ENCODE measurements at places on chromosomes 2 and 18.

GRCh38 chr2:202643012-202643858 lies 8.5 kb downstream of the FAM117B start:
- no peak for DNase-seq

GRCh38 chr18:1047406-1047805 lies 142.7 kb downstream of the ADCYAP1 start:
- no peak for DNase-seq

DNA sequence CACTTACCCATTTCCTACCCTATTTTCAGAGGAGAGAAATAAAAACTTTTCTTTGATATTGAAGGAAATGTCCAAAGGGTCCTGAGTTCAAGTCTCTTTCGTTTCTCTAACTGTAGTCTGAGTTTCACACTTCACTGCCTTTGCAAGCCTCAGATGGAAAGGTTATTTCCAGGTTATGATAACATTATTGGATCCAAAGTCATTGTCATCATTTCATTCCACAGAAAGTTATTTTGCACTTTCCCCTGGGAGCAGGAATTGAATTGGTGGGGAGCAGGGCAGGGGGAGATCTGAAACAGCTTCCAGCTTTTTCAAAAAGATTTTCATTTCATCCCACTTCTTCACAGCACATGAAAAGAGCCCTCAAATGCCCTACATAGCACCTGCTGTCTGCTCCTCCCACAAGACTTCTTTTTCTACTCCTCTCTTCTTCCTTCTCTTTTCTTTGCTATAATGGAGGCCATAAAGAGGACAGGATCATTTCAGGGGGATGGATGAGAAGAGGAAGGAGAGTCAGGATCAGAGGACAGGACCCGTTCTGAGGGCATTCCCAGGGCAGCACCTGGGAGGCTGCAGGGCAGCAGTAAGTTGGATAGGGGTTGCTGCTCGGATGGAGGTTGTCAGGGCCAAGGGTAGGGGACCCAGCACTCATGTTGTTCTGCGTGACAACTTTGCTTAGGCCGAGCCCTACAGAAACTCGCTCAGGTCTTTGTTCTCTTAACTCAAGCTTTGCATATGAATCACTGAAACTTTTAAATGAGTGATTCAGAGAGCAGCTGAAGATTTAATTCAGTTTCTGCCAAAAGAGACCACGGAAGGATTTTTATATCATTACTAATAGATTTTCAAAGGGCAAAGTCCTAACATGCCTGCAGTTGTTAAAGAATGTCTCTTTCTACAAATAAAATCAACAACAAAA lies 11.4 kb upstream of the GALNT5 start:
- no peak for DNase-seq

GRCh38 chr2:217978536-217979150 lies 24.2 kb downstream of the TNS1 start:
- DNase-seq = no peak

DNA sequence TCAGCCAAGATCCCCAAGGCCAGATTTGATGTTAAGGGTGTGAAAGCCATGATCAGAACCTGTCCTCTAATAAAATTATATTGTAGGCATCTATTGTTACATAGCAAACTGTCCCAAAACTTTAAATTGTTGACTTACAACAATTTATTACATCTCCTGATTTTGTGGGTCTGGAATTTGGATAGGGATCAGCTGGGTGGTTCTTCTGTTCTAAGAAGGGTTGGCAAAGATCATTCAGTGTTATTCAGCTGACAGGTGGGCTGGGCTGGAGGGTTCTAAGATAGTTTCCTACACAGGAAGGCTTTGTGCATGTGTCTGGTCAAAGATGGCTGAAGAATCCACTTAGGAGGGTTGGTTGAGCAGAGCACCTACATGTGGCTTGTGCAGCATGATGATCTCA lies 50.0 kb downstream of the SOCS6 start:
- no peak for DNase-seq

DNA sequence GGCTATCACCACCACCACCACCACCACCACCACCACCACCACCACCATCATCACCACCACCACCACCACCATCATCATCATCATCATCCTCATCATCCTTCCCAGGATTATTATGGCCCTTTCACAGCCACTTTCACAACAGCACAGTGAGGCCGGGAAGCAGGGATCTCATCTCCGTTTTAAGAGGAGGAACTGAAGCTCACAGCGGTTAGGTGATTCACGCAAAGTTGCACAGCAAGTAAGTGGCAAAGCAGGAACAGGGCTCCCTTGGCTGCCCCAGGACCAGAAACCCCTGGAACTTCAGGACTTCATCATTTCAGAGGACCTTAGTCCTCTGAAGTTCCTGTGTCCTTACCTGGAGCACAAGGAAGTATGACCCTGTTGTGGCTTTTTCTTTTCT lies 26.8 kb downstream of the MRPL35 start:
- no peak for DNase-seq

- no peak for DNase-seq
These were observed 51.2 kb downstream of the MAP3K20 start for GRCh38 chr2:173126819-173127218.

- DNase-seq = no peak
These were observed 176.4 kb downstream of the MYO3B start for GRCh38 chr2:170354388-170354787.

DNA sequence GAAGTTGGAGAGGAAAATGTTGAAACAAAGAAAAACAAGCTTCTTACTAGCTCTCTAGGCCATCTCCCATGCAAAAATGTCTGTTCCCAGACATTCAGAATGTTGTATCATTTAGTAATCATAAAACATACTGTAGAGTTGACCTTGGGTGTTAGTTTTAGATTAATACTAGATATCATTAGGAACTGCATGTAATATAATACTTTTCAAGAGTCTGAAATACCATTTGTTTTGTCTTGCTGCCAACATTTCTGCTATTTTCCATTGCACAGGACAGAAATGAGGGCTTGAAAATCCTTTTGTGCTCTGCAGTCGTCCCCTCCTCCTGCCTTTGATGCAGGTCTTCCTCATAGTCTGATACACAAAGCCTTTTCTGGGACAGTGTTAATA lies 89.5 kb upstream of the RBMS1 start:
- no peak for DNase-seq

GRCh38 chr2:225590932-225591331 lies 191.4 kb downstream of the NYAP2 start:
- DNase-seq = no peak

DNA sequence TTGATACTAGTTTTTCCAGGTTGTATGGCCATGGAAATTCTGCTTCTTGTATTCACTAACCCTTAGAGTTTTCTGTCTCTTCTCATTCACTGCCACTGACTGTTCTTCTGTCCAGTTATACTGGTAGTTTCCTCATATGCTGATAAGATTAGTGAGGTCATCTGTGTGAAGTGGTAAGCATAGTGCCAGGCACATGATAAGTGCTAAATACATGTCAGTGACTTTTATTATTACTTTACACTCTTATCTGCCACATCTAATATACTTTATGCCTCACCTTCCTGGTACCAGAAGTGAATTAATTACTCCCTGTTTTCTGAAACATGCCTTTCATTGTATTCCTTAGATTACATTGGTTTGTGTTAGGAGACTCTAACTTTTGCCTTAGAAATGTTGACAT lies 91.3 kb downstream of the NBEAL1 start:
- no peak for DNase-seq

Measured in stimulated activated CD4-positive, alpha-beta T cell treated with anti-CD3 and anti-CD28 coated beads, Interleukin-1b, Interleukin-23, amount 100 ng/mL, for 24 hours (primary cell).